CD4-positive, alpha-beta T cell (primary cell): ENCODE measurements at places on chromosomes 4 and X. TPM values are rescaled to one million over a fixed set of nuclear protein-coding genes. Genes with fewer than 3 reads are reported as not detected.

GRCh38 chr4:90081432-90082144 is 45.6 kb upstream of the CCSER1 start:
- H3K4me1 ChIP-seq, result no peaks in the 10 kb centered on the region
- no peak overlapping the region for H3K4me3 ChIP-seq
- H3K27ac ChIP-seq, result no peak overlapping the region
- no peaks in the 10 kb centered on the region for H3K27me3 ChIP-seq
- DNase-seq, result no peak

DNA sequence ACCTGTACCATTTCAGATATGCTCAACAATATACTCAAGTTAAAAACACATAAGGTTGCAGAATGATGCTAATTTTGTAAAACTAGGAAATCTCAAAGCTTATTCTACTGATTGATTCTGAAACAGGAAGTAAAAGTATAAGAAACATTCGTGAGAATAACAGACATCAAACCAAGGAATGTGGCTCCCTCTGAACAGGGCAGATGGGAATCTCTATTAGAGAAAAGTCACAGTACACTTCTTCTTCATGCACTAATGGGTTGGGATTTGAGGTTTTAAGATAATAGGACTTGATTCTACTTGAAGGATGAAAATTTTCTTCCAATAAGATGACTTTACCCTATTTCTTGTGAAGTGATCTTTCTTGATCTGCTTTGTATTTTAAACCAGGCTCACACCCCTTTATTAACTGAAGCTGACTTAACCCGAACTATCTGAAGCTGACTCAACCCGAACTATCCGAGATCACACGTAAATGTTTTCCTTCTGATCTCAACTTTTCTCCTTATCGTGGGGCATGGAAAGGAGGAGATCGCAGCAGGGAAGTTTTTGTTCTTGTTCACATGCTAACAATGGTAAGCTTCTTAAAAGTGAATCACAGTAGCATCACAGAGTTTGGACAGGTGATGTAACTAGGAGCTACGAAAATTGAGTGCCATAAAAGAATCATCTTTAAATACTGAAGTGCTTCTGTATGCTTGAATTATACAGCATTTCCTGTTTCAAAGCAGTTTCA is 363.1 kb upstream of the ZFP42 start:
- no peaks in the 10 kb centered on the region for H3K4me1 ChIP-seq
- no peaks in the 10 kb centered on the region for H3K27me3 ChIP-seq
- H3K36me3 ChIP-seq, result no peaks in the 10 kb centered on the region
- DNase-seq, result no peak
- H3K27ac ChIP-seq, result no peak overlapping the region

GRCh38 chr4:180150818-180151217 is 2092.4 kb upstream of the TENM3 start:
- no peaks in the 10 kb centered on the region for H3K27me3 ChIP-seq
- DNase-seq, result no peak
- H3K36me3 ChIP-seq, result no peaks in the 10 kb centered on the region
- H3K4me1 ChIP-seq, result no peaks in the 10 kb centered on the region

DNA sequence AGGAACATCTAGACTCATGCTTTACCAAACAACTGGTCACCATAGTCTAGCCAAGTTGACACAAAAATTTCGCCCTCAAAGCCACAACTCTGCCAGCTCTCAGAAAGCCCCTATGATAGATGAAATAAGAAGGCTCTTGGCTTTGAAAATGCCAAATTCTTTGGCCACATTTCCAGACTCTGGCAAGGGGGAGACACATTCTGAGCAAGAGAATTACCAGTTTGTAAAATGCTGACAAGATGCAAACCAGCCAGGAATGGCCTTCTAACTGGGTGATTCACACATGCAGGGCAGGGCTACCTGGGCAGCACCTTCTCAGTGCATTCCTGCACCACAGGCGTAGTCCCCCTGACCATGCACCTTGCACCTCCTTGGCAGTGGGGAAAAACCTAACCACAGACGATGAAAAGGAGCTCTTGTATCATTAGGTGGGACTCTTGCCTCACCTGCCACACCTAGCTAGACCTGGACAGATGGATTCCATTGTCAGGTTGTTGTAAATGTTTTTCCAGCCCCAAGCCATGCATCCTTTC is 77.4 kb upstream of the CPEB2 start:
- H3K27ac ChIP-seq, result no peak overlapping the region
- H3K36me3 ChIP-seq, result no peaks in the 10 kb centered on the region
- DNase-seq, result no peak
- no peak overlapping the region for H3K4me3 ChIP-seq
- no peaks in the 10 kb centered on the region for H3K4me1 ChIP-seq
- no peaks in the 10 kb centered on the region for H3K27me3 ChIP-seq

DNA sequence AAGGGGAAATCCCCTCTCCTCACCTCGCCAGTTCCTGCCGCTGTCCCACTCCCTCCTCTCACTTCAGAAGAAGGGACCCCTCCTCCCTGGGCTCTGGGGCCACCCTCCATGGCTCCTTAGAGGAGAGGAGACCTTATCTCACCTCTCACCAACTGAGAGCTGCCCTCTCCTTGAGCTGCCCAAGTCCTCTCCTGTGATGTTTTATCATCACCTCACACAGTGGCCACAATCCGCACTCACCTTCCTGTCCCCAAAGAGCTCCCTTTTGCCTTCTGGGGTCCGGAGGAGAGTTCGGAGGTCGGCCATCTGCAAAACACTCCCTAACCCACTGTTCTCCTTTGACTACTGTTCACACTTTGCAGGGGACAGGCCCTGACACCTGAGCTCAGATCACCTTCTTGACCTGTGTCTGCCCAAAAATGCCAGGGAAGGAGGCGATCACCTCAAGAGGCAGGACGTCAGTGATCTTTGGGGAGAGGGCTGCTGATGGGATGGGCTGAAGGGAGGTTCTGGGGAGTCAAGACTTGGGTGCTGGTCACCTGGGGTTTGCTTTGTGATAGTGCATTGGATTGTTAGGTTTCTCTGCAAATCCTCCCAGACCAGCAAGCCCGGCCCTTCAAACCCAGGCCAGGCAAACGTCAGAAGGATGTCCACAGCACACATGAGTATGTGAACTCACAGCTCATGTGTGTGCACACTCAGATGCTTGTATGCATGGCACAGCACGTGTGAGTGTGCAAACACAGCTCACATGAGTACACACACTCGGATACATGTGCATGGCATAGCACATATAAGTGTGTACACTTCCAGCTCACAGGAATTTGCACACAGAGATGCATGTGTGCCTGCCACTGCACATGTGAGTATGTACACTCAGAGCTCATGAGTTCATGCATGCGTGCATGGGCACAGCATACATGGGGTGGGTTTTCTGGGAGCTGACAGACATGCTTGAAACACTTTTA is 41.8 kb downstream of the HTRA3 start:
- H3K27ac ChIP-seq, result no peak overlapping the region
- DNase-seq, result no peak

AFAP1 gene
- 9.8 TPM for total RNA-seq

STOX2 gene
- total RNA-seq, result not detected

CFP gene
- total RNA-seq, result 18.3 TPM
